CD4-positive, alpha-beta T cell treated with Interleukin-2 at 100 ng/mL for 4 hours (primary cell): ENCODE measurements at places on chromosomes 5 and 9.
A peak's percentile ranks its signal among the peaks of the same experiment; 100 is the strongest.

- no peak for DNase-seq
Observed at GRCh38 chr5:170292179-170293104, 5.1 kb downstream of the LCP2 start.

DNA sequence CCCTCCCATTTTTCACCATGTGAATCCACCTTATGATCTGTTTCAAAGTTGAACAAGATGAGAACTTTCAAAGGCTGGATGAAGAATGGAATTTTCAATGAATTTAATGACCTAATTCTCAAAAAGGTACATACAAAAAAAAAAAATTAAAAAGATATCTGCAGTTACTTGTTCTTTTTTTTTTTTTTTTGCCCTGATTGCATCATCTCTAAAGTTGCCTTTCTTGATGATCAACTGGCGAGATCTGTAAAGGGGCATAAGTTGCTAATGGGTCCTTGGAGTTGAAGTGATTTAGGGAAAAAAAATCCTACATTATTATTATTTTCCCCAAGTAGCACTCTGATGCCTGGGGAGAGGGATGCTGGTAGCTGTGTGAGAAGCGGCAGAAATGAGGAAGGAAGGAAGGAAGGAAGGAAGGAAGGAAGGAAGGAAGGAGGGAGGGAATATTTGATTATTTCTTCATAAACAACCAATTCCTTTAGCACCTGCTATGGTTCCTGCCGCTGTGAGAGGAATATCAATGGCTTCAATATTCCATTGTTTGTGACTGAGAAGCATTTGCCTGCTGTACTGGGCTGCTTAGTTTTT lies 48.8 kb upstream of the CD180 start:
- no peak for DNase-seq

GRCh38 chr9:127132921-127133647 lies 10.6 kb upstream of the ANGPTL2 start:
- DNase-seq, result no peak

DNA sequence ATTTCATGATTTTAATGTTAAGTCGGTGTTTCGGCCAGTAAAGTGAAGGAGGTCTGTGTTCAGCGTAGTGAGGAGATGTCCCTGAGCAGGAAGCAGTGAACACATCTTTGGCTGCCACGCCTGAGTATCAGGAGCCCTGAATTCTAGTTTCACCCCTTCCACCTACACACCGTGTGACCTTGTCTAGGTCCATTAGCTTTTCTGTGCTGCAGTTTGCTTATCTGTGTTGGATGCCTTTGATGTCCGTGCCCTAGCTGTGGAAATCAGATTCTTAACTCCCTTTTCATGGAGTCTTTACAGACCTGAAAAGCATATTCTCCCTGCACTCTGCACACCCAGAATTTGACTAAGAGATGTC lies 601 bp downstream of the FBXO38 start:
- no peak for DNase-seq

GRCh38 chr5:6805841-6806240 lies 92.6 kb downstream of the TENT4A start:
- DNase-seq, result no peak

DNA sequence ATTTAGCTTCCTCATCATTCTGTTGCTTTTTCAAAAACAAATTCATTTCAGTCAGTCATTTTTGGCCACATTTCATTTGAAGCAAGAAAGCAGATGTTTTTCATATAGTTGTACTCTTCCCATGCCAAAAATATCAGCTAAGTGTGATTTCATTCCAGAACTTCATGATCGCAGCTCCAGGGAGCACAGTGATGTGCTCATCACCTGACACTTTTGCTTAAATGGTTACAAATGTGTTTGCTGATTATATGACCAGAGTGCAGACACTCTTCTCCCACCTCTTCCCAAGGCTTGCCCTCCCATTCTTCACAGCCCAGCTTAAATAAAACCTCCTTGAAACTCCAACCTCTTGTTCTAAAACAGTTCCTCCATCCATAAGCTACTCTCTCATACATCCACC lies 32.6 kb downstream of the GABRB2 start:
- DNase-seq, result no peak

DNA sequence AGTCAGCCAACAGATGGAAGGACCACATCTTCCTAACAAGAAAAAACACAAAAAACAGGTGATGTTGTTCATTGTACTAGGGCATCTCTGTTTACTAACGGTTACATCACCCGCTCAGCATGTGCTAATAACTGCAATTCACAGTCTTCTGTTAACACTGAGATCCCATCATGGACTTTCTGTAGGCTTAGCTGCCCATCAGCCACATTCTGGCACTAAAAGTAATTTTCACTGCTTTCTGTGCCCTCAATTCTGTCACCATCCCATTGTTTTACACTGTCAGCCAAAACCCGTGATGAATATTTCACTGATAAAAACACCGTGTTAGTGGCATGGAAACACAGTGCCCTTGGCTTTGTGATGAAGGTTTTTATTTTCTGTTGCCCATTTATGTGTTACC lies 64.6 kb downstream of the CAST start:
- DNase-seq, result no peak

- DNase-seq, result no peak
Observed at GRCh38 chr5:74507370-74508005, 133.0 kb downstream of the ENC1 start.

DNA sequence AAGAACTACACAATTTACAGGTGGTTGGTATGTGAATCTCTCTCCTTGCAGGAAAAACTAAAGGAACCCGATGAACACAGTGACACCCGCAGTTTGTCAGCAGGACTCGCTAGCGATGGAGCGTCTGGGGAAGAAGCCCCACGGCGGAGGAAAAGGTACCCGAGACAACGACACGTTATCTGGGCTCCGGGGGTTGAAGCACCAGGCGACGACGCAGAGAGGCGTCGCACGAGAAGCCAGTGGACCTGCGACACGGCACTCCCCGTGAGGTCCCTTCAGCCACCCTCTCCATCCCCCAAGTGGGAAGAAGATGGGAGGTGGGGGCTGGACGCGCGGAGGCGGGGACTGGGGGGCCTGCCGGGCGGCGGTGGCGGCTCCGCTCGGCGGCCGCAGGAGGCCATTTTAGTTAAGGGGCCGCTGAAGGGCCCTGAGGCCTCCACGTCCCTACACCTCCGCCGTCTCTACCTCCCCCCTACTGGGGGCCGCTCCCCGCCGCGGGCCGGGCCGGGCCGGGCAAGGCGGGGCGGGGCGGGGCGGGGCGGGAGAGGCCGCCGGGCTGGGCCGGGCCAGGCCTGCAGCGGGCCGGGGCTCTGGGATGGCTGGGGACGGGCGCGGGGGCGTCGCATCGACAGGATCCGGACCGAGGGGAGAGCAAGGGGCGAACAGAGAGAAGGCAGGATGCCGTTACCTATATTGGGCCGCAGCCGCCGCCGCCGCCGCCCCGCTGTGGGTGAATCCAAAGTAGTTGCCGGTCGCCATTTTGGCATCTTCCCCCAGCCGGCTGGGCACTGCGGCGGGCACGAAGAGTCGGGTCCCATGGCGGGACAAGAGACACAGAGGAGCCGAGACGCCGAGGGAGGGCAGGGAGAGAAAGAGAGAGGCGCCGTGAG lies 754 bp downstream of the ZFR start:
- DNase-seq, result peak; percentile 41

DNA sequence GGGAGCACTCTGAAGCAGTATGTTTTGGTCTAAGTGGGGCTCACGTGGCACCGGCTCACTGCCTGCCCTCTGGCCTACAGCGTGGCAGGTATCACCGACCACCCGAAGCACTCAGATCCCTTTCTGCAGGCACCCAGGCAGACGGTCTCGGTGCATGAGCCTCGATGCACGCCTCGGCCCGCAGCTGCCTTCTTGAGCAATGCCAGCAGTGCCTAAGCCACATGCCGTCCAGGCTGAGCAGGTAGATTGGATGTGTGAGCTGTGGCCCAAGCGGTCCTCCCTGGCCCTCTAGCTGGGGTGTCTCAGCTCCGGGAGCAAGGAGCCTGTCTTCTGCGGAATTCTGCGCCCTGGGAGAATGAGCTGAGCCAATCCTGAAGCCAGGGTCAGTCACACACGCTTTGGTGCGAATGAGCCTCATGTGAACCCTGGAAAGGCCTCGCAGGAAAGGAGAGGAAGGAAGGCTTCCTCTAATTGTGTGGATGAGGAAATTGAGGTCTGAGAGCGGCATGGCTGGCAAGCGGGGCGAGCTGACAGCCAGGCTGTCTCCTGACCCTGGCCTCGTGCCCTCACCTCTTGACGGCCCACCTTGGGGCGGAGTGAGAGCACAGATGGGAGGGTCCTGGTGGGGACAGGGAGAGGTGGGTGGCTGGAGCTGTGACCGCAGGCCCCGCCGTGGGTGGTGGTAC lies 14.4 kb downstream of the RXRA start:
- no peak for DNase-seq

GRCh38 chr5:395156-395920 lies 47.6 kb upstream of the EXOC3 start:
- no peak for DNase-seq

- no peak for DNase-seq
Observed at GRCh38 chr9:13750639-13751038, 471.1 kb upstream of the MPDZ start.

GRCh38 chr5:74639807-74640449 lies 600 bp downstream of the ENC1 start:
- DNase-seq, result peak; percentile 14

GRCh38 chr5:37533851-37534250 lies 154.7 kb downstream of the WDR70 start:
- DNase-seq, result no peak

DNA sequence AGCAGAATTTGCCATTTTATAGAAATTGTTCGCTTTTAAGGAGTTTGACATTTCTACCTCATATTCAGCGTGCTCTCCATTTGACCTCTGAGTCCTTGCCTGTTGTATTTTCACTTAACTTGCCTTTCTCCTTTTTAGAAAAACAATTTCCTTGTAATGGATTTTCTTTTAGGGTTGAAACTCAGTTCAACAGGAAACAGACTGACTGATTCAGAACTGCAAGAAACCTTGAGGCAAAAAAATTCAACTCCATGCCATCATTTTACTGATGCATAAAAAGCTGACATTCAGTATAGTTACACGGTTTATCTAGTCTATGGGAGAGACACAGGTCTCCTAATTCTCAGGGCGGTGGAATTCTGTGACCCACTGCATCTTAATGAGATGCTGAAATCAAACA lies 59.8 kb downstream of the MRPS30 start:
- DNase-seq, result no peak

GRCh38 chr9:135939351-135940265 lies 21.6 kb downstream of the UBAC1 start:
- DNase-seq, result peak; percentile 52

DNA sequence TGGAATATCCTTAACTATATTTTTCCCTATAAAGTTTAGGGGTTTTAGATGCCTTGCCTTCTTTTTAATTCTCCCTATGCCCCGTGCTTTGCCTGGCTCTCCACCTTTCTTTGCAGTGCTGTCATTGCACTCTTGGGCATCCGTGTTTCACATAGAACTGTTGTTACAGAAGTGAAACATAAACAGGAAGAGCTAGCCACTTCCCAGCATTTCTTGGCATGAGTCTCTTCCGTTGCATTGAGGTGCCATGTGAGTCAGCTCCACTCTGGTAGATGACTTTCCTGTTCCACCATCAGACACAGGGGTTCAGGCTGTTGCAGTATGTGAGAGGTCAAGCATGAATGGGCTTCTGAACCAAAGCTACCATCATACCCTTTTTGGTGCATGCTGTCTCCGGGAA lies 73.4 kb downstream of the ANGPTL2 start:
- peak; percentile 43 for DNase-seq

DNA sequence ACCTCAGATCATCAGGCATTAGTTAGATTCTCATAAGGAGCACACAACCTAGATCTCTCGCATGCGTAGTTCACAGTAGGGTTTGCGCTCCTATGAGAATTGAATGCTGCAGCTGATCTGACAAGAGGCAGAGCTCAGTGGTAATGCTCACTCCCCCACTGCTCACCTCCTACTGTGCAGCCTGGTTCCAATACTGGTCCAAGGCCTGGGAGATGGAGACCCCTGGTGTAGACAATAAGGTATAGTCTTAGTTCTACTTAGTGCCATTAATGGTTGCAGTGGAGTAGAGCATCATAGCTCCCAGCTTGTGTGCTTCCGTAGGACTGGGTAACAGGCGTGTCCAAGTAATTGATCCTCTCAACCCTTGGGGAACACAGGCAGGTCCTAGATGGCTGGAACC lies 70.4 kb upstream of the ANKRD55 start:
- no peak for DNase-seq

DNA sequence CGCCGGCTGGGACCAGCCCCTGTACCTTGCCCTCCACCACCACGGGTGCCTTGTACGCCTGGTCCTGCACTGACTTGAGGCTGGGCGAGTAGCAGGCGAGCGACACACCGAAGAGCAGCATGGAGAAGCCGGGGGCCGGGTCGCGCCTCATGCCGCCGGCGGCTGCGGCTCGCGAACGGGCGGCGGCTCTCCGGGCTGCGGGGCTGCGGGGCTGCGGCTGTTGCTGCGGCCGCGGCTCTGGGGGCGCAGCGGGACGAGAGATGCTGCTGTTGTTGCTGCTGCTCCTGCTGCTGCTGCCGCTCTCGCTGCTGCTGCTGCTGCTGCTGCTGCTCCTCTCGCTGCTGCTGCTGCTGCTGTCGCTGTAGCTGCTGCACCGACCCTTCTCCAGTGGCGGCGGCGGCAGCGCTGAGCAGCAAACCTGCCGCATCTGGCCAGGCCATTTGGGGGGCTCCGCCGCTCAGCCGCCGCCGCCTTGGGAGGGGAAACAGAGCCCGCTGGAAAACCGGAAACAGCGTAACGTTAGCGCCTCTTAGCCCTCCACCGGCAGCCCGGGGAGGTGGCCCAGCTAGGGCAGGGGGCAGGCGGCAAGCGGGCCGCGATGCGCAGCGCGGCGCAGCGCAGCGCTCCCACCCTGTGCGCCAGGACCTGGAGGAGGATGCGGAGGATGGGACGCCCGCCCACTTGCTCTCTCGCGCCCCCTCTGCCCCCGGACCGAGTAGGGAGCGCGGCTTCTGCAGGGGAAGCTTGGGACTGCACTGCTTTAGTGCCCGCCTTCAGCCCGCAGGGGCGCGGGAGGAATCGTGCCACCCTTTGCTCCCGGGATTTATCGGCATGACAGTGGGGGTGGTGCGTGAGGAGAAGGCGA lies at the start of gene NRG2:
Gene NRG2, minus strand, starts transcription at position 657 of the 865 bp plus-strand sequence.
- peak; percentile 38 for DNase-seq

GRCh38 chr5:168086746-168087145 lies 204.7 kb upstream of the WWC1 start:
- DNase-seq, result no peak

GRCh38 chr9:134064711-134065110 lies 3.1 kb downstream of the BRD3 start:
- DNase-seq, result no peak

DNA sequence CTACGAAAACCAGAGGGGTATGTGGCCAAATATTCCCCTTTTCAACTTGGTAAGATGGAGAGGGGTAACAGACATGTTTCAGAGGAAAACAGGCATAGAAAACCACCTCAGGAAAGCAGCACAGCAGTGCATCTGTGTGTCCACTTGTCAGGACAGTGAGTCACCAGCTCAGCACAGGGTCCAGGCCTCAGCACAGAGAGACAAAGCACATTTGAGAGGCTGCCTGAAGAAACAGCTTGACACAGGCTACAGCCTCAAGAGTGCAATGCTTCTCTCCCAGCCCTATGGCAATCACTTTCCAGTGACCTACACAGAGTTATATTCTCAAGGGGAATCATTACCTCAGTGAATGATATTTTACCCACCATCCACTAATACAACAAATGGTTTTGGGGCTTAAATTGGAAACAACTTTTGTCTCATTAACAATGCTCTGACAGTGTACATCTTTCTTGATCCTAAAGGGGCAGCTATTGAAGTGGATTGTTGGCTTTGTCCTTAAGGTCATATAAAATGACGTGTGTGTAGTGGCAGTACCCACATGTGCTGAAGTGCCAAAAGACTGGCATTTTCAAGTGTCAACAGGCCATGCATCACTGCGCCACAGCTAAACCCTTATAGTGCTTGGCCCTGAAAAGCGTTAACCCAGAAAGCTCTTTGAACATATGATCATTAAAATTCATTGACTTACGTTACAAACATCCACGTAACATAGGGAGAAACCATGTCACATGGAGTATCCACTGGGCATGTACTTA lies 46.4 kb downstream of the ERMP1 start:
- no peak for DNase-seq
